SJSA1 (cell line): ENCODE measurements at places on chromosomes 12 and 14. TPM values are rescaled to one million over a fixed set of nuclear protein-coding genes. Genes with fewer than 3 reads are reported as not detected.

DNA sequence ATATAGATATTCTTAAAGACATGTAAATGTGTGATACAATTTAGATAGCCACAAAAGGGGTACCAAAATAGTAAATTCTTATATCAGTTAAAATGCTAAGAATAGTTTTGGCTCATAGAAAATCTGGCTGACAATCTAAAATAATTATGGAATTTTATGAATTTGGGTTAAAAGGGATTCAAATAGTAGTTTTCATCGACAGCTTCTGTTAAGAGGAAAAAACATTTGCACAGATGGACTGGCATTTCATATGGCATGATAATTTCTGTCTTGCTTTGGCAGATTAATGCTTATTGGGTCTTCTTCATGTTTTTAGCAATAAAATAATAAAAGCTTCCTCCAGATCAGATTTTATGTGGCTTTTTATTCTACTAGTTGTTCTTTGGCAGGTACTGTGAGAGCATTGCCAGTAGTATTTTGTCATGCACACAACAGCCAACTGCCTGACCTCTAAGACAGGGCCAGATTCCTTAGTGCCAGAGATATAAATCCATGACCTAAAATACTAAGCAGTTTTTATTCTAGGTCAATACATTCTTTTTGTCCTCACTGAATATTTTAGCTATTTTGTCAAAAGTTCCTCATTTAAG, 9.1 kb downstream of the ABCD2 start:
- no peak overlapping the region for H3K4me3 ChIP-seq
- H3K4me1 ChIP-seq = 0 out of 2 replicates have a peak, but pooled peaks cover 3% of the 10 kb centered on the region
- no peaks in the 10 kb centered on the region for H3K27me3 ChIP-seq
- DNase-seq = no peak
- no peaks in the 10 kb centered on the region for H3K36me3 ChIP-seq

GRCh38 chr12:67220065-67220464, 49.1 kb upstream of the CAND1 start:
- no peaks in the 10 kb centered on the region for H3K4me1 ChIP-seq
- H3K4me3 ChIP-seq = no peak overlapping the region
- no peaks in the 10 kb centered on the region for H3K36me3 ChIP-seq
- DNase-seq = no peak
- H3K27ac ChIP-seq = no peak overlapping the region

DNA sequence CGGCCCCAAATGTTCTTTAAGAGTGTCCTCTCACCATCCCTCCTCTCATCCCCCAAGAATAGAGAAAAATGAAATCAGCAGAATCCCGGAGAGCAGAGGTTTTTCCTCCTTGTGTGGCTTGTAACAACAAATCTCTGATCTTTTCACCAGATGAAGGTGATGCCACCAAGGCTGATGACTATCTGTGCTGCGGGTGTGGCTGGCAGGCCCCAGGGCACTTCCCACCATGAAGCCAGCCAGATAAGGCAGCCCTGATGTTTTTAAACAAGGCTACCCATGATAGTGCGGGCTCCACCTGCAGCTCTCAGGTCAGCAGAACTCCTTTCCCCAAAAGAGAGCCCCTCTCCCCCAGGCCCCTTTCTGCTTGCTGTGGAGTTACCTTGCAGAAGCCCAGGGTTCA, 58.0 kb upstream of the PARP11 start:
- H3K36me3 ChIP-seq = no peaks in the 10 kb centered on the region
- peaks cover 3% of the 10 kb centered on the region; the same call in 1 of the 2 replicates for H3K27me3 ChIP-seq
- H3K4me1 ChIP-seq = no peaks in the 10 kb centered on the region
- no peak overlapping the region for H3K4me3 ChIP-seq
- no peak overlapping the region for H3K27ac ChIP-seq
- DNase-seq = no peak

- H3K4me1 ChIP-seq = no peaks in the 10 kb centered on the region
- DNase-seq = no peak
- H3K36me3 ChIP-seq = peaks cover 17% of the 10 kb centered on the region
- no peak overlapping the region for H3K4me3 ChIP-seq
Measured at GRCh38 chr12:62575036-62575435, 108.4 kb downstream of the MON2 start.

DNA sequence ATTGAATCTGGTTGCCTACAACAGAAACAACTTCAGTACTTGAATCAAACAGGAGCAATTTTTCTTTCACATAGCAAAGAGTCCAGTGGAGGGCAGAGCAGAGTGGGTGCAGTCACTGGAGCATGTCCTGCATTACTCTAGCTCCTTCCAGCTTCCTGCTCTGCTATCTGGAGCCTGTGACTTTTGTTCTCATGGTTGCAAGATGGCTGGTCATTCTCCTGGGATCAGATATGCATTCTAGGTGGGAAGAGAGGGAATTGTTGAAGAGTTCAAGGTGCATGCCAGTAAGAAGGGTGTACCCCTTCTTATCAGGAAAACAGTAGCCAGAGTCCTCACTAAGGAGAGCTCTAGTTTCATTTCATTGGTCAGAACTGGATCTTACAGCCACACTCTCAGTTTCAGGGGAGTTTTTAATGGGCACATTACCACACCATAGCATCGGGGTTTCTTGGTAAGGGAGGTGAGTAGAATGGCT, 8.0 kb downstream of the IFT43 start:
- H3K27me3 ChIP-seq = no peaks in the 10 kb centered on the region
- no peaks in the 10 kb centered on the region for H3K36me3 ChIP-seq
- no peak overlapping the region for H3K4me3 ChIP-seq
- H3K4me1 ChIP-seq = no peaks in the 10 kb centered on the region

GRCh38 chr12:16523951-16524331, 82.0 kb downstream of the LMO3 start:
- no peak for DNase-seq
- no peak overlapping the region for H3K4me3 ChIP-seq
- no peak overlapping the region for H3K27ac ChIP-seq
- no peaks in the 10 kb centered on the region for H3K36me3 ChIP-seq
- no peaks in the 10 kb centered on the region for H3K27me3 ChIP-seq

DNA sequence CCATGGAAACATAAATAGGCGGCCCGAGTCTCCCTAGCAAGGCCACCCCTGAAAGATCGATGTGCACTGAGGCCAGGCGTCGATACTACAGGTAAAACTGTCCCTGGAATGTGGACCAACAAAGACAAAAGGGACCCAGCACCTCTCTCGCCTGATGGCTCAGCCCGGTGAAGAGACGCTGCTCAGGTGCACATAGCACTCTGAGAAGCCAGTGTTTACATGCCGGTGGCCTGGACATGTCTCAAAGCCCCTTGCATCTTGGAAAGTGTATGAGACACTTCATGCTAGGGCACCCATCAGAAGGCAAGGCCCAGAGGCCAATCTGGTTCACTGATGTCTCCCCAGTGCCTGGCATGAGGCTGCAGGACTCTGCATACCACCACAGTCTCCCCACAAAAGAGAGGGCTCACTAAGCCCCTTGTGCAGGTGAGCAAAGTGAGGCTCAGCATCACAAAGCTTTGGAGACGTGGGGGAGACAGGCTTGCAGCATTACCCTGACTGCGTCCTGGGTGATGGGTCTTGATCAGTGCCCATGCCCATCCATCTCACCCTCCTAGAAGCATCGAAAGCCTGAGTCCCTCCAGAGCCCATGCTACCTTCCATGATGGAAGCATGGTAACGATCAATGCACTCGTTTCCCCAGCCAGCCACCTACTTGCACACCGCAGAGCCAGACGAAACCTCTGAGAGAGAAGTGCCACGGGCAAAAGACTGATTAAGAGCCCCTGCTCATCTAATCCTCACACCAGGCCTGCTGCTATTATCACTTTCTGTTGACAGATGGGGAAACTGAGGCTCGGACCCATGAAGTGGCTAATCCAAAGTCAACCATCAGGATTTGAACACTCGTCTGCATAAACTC, 16.1 kb downstream of the BCL11B start:
- H3K4me1 ChIP-seq = peaks cover 13% of the 10 kb centered on the region; the same call in 1 of the 2 replicates
- H3K27me3 ChIP-seq = no peaks in the 10 kb centered on the region
- DNase-seq = no peak
- H3K27ac ChIP-seq = no peak overlapping the region
- H3K36me3 ChIP-seq = no peaks in the 10 kb centered on the region

DNA sequence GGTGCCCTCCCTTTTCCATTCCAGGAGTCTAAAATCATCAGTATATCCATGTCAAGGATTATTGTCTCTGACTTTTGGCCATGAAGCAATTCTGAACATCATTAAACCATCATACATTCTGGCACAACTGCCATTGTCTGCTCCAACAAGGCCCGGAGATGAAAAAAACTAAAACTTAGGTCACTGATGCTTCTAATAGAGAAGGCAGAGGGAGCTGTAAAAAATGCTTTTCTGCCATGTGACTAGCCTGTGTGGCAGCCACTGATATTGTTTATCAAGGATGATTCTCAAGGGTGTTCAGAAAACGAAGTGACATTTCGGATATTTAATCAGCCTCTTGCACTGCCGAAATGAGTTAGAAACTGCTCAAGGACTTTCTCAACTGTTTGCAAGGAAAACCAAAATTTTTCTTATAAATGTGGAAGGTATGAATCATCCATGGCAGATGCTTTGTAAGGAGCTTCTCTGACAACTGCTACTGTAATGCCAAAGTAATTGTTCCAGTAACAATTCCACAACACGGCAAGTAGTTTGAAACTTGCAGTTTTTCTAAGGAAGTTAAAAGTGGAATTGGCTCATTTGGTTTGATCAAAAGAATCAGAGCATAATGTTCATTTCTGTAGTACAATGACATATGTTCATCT, 1076.5 kb upstream of the FLRT2 start:
- no peaks in the 10 kb centered on the region for H3K4me1 ChIP-seq
- H3K27me3 ChIP-seq = no peaks in the 10 kb centered on the region
- no peaks in the 10 kb centered on the region for H3K36me3 ChIP-seq
- DNase-seq = no peak
- H3K4me3 ChIP-seq = no peak overlapping the region

DNA sequence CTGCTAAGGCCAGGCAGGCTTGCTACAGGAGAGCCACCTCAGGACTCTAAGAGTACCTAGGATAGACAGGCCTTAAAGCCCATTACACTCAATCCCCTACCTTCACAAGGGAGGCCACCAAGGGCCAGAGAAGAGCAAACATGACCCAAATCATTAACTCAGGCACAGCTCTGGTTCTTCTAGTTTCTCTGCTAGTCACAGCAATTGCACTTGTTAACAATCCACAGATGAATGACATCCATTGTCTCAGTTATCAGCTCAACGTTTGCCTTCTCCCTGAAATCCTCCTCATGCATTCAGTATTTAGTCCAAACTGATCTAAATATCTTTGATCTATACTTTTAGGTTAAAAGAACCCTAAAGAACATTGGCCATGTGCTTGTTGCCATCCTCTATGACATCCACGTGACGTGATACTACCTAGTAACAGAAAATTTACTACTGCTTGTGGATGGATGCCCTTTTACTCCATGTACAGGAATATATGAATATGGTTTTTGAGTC, 164.5 kb downstream of the STXBP6 start:
- no peaks in the 10 kb centered on the region for H3K27me3 ChIP-seq
- no peak overlapping the region for H3K4me3 ChIP-seq
- H3K27ac ChIP-seq = no peak overlapping the region
- H3K4me1 ChIP-seq = peaks cover 15% of the 10 kb centered on the region
- no peak for DNase-seq

DNA sequence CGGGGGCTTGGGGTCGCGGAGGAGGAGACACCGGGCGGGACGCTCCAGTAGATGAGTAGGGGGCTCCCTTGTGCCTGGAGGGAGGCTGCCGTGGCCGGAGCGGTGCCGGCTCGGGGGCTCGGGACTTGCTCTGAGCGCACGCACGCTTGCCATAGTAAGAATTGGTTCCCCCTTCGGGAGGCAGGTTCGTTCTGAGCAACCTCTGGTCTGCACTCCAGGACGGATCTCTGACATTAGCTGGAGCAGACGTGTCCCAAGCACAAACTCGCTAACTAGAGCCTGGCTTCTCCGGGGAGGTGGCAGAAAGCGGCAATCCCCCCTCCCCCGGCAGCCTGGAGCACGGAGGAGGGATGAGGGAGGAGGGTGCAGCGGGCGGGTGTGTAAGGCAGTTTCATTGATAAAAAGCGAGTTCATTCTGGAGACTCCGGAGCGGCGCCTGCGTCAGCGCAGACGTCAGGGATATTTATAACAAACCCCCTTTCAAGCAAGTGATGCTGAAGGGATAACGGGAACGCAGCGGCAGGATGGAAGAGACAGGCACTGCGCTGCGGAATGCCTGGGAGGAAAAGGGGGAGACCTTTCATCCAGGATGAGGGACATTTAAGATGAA, 630 bp downstream of the FOS start:
- peaks cover 17% of the 10 kb centered on the region for H3K36me3 ChIP-seq
- H3K27me3 ChIP-seq = no peaks in the 10 kb centered on the region

- H3K27ac ChIP-seq = peak overlapping the region; percentile 1; the same call in 1 of the 2 replicates
- H3K36me3 ChIP-seq = no peaks in the 10 kb centered on the region
- H3K4me3 ChIP-seq = no peak overlapping the region
- H3K27me3 ChIP-seq = peaks cover 25% of the 10 kb centered on the region
- peak; percentile 94 for DNase-seq
Measured at GRCh38 chr12:48199774-48200221, 3.3 kb downstream of the OR10AD1 start.

DNA sequence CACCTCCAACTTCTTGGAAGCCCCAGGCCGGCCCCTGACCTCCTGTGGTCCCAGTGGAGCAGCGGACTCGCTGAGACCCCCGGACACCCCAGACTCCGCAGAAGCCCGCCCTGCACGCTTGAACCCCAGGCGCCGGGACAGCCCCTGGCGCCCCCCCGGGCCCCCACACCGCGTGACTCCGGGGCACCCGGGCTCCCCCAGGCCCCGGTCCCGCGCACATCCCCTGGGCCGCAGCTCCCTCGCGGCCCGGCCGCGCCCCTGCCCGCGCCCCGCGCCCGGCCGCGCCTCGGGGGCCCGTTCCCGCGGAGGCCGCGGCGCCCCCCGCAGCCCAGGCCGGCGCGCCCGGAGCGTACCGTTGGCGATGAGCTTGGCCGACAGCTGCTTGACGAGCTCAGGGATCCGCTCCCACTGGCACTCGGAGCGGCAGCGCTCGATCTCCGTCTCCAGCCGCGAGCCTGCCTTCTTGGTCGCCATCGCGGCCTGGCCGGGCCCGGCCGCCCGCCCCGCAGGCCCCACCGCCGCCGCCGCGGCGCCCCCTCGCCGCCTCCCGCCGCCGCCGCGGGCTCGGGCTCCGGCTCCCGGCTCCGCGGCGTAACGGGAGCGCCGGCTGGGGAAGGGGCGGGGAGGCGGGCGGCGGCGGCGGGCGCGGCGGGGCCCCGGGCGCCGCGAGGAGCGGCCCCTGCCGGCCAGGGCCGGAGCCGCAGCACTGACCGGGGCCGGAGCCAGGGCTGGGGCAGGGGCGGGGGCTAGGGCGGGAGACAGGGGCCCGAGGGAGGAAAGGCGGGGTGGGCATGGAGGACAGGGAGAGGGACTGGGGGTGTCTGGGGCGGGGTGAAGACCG, at the start of gene TTC7B:
Gene TTC7B (minus strand): TSS at position 609 of the 841 bp plus-strand sequence. CDS start 135 bp downstream, at position 474.
- H3K27ac ChIP-seq = no peak within 1 kb of the TSS
- H3K27me3 ChIP-seq = no peaks in the 10 kb centered on the region
- no peak for DNase-seq
- peaks cover 6% of the 10 kb centered on the region for H3K4me1 ChIP-seq
- no peaks in the 10 kb centered on the region for H3K36me3 ChIP-seq

- no peaks in the 10 kb centered on the region for H3K36me3 ChIP-seq
- no peaks in the 10 kb centered on the region for H3K27me3 ChIP-seq
- DNase-seq = no peak
- H3K4me1 ChIP-seq = no peaks in the 10 kb centered on the region
Measured at GRCh38 chr14:43706900-43707299, 800.2 kb downstream of the FSCB start.

SLC15A4 gene
- total RNA-seq = 51.6 and 59.5 TPM in 2 replicates

TRPV4 gene
- 0.16 TPM in 1 of 2 replicates, not detected in the other for total RNA-seq

CCDC184 gene
- total RNA-seq = 10.1 and 11.9 TPM in 2 replicates

AMHR2 gene
- not detected in 2 replicates for total RNA-seq

RDH5 gene
- 0.22 and 1.9 TPM in 2 replicates for total RNA-seq

TIGAR gene
- 10.2 and 22.7 TPM in 2 replicates for total RNA-seq

TRIM9 gene
- 0.16 TPM in 1 of 2 replicates, not detected in the other for total RNA-seq

KCNC2 gene
- not detected in 2 replicates for total RNA-seq

PABPN1 gene
- total RNA-seq = 76.2 and 93.4 TPM in 2 replicates

KIF5A gene
- total RNA-seq = 2.1 and 2.8 TPM in 2 replicates

NGB gene
- not detected in 2 replicates for total RNA-seq
